ENCODE measurements at places on chromosomes 2 and 18.

DNA sequence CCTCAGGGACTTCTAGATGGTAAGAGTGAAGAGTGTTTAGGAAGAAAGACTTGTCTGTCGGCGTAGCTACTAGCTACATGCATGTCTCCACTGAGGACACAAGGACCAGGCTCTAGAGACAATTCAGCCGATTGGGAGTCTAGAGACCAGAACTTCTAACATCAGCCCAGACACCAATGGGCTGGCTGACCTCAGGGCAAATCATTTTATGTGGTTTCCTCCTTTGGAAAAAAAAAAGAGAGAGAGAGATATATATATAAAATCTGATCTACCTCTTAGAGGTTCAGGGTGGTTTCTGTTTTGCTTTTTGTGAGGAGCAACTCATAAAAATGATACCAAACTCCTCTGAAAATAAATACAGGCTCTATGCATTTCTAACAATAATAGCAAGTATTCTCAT lies 212.8 kb downstream of the BCL2 start:
- no peak for DNase-seq

GRCh38 chr2:240790370-240791220 lies 29.4 kb downstream of the KIF1A start:
- peak; percentile 17 for DNase-seq

GRCh38 chr18:36602620-36603019 lies 226.2 kb downstream of the TPGS2 start:
- no peak for DNase-seq

GRCh38 chr2:53964987-53965687 lies 5.7 kb downstream of the PSME4 start:
- DNase-seq = no peak

- DNase-seq = no peak
Measured at GRCh38 chr18:58321986-58322385, 278.0 kb downstream of the NEDD4L start.

DNA sequence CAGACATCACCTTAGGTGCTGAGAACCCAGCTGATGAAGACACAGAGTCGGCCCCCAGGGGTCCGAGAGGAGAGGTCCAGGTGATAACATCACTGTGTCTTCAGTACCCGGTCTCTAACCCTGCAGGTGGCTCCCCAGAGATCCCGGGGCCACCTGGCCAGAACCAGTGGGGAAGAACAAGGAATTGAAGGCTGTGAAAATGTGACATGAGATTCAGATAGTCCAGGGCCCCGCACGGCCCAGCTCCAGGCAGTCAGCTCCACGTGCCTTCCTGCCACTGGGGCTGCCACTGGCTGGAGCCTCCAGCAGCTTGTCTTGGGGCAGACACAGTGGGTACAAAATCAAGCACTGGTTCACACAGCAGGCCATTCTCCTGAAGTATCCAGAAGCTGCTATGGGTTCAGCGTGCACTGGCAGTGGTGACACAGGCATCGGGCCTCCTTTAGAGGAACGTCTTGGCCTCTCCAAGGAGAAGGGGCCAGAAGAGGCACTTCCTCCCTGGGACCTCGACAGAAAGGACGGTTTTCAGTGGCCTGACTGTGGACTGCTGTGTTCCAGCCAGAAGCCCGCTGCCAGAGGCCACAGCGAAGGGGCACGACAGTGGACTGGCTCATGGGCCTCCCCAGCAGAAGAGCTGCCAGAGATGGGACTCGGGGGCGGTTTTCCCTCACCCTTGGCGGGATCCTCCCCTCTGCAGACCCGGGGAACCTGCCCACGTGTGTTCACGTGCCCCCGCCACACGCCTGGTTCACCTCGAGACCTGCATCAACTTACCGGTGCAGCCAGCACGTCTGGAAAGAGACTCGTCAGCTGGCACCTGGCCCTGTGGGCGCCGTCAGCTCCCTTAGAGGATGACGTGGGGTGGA lies 150.4 kb downstream of the HDAC4 start:
- DNase-seq = no peak

GRCh38 chr2:224997802-224998201 lies 44.5 kb downstream of the DOCK10 start:
- DNase-seq = no peak

DNA sequence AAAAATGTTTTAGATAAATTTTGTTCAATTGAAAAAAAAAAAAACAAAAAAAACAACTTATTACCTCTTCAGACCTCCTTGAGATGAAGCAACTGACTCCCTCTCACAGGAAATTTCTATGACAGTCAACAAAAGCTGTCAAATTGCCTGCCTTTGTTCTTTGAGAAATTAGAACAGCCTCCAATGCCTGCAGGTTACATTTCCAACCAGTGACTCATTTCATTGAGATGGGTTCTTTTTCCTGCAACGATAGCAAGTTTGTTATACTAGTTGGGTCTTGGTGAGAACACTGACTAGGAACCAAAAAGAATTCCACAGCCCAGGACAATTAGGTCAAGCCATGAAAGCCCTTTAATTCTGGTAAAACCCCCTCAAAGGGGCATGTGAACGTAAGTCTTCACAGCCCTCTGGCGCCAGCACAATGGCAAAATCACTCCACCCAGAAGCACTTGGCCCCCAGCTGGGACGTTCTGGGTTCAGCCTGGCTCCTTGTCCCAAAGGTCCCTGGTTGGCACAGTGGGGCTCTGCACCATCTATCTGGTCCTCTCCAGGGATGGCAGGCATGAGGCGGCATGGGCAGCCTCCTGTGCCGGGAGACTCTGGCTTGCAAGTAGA lies 87.0 kb downstream of the SPP2 start:
- DNase-seq = no peak

- DNase-seq = peak; percentile 78
Measured at GRCh38 chr18:57433934-57434535, 1.1 kb upstream of the ONECUT2 start.

DNA sequence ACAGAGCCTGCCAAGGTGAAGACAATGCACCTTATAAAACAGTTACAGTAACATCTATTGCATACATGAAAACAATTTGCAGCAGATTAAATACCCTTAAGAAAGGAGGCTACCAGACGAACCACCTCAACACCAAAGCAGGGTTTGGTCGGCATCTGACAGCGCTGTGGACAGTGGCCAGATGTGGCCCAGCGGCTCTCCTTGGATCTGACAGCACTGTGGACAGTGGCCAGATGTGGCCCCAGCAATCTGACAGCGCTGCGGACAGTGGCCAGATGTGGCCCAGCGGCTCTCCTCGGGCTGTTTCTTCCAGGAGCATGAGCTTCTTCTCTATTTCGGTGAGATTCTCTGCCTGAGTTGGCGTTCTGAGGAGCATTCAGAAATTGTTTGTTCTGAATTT lies 211.6 kb downstream of the ANKRD30B start:
- DNase-seq = no peak

DNA sequence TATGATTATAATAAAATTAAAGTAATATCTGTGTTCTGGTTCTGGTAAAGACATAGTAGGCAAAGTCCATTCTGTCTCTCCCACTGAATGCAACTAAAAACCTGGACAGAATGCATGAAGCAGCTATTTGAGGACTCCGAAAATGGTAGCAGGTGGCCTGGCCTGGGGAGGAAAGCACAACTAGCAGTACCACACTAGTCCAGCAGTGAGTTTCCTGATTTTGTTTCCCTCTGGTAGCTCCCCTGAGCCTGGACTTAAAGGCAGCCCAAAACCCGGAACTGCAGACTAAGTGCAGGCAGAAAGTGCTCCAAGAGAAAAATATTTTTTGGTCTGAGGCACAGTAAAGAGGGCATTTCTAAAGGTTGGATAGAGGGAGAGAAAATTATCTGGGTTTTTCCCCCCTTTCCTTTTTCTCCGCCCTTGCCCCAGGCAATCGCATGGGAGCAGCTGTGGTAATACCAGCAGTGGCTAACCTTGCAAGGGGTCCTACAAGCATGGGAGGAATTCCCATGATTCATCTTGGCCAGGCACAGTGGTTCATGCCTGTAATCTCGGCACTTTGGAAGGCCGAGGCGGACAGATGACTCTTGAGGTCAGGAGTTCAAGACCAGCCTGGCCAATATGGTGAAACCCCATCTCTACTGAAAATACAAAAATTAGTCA lies 32.3 kb downstream of the ASXL2 start:
- DNase-seq = no peak

- DNase-seq = peak; percentile 81
Measured at GRCh38 chr2:58762176-58762781, 521.2 kb upstream of the FANCL start.

GRCh38 chr2:45003579-45004551 lies 5.4 kb downstream of the SIX2 start:
- DNase-seq = peak; percentile 63

- no peak for DNase-seq
Measured at GRCh38 chr18:65768120-65768778, 17.4 kb downstream of the CDH7 start.

DNA sequence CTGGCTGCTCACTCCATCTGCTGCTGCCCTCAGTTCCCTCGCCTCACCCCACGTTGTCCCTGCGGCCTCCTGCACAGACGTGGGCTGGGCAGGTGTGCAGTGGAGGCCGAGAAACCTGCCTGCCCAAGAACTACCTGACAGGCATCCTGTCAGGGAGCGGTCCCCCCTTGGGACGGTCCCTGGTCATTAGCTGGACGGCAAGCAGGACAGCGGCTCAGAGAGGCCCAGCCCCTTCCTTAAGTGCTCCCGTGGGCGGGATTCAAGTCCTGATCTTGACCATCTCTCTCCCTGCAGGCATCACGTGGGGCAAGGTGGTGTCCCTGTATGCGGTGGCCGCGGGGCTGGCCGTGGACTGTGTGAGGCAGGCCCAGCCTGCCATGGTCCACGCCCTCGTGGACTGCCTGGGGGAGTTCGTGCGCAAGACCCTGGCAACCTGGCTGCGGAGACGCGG lies 11.3 kb downstream of the BOK start:
- DNase-seq = no peak

DNA sequence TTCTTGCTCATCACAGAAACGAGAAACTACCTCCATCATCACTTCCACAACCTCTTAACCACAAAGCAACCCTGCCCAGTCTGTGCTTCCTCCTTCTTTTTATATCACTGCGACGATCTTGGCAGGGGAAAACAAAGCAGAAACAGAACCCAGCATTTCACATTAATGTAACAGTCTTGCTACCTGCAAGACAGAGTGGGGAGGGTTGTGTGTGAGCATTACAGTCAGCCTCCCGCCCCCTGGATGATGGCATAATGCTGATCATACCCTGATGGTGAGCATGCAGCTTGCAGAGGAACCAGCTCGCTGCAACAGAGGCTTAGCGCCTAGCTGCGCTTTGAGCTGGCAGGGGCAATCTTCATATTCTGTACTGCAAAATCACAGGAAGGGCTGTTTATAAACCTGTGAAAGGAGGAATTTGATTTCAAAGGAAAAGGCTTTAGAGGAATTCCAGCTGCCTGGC lies 376.1 kb downstream of the IRS1 start:
- DNase-seq = peak; percentile 32

DNA sequence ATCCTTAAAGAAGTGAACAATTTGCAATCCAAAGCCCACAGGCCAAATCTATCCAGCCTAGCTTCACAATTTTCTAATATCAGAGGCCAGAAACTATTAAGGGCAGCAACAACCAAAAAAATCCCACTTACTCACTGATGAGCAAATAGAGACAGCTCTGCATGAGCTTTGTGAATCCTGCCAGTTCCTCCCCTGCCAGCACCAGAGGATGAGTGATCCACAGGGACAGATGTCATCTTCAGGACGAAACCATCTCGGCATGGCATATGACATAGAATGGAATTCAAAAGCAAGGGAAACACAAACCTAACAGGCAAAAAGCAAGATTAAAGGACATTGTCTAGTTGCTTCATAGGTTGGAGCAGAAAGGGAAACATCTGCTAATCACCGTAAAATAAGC lies 2.2 kb upstream of the DSC2 start:
- DNase-seq = peak; percentile 27
